ENCODE measurements at places on chromosomes 5 and 9. TPM values are rescaled to one million over a fixed set of nuclear protein-coding genes. Genes with fewer than 3 reads are reported as not detected.

MEF2C gene
- 6.3 TPM for total RNA-seq

C1QTNF2 gene
- not detected for total RNA-seq

PHYHD1 gene
- total RNA-seq: 28.8 TPM

GABRG2 gene
- total RNA-seq: not detected

CEL gene
- not detected for total RNA-seq

HMCN2 gene
- total RNA-seq: 1.9 TPM

CD14 gene
- total RNA-seq: 214 TPM

ANKRD34B gene
- total RNA-seq: not detected

DNA sequence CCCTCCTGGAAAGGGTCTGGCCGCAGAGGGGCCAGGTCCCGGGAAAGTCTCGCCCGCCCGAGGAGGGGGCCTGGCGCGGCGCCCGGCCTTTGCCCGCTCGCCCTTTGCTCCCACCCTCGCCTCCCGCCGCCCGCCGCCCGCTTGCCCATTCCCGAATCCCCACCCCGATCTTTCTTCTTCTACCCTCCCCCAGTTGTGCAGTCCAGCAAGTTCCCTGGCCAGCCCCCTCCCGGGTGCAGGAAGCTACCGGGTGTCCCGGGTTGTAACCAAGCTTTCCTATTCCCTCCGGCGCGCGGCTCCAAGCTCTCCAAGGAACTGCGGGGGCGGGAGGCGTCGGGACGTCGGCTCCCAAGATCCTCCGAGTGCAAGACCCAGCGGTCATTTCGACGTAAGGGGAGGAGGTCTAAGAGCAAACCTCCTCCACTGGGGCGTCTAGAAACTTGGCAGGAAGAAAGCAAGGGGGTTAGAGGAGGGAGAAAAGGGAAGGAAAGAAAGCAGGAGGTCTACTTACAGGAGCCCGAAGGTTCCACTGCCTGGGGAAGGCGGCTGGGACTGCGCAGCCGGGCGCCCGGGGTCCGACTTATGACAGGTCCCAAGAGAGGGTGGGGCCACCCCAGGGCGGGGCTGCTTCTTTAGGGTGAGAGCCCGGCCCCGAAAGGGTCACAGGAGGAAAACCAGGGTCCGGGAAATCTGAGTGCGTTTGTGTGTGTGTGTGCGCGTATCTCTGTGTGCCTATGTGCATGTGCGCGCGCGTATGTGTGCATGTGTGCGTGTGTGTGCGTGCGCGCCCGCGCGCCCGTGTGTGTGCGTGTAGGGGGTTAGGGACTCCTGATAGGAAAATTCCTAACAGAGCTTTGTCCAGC lies at the start of gene PTGR1:
TSS of gene PTGR1 (minus strand) at position 556 of the 863 bp plus-strand sequence. CDS start 2,225 bp downstream, outside the sequence.
- DNase-seq: peak; percentile 94

GRCh38 chr9:27496135-27496504 lies 28.0 kb upstream of the IFNK start:
- DNase-seq: no peak

- no peak for DNase-seq
Measured at GRCh38 chr9:28735738-28736342, 1162.6 kb upstream of the C9orf72 start.

- no peak for DNase-seq
Measured at GRCh38 chr5:108898707-108899106, 151.0 kb downstream of the FER start.

DNA sequence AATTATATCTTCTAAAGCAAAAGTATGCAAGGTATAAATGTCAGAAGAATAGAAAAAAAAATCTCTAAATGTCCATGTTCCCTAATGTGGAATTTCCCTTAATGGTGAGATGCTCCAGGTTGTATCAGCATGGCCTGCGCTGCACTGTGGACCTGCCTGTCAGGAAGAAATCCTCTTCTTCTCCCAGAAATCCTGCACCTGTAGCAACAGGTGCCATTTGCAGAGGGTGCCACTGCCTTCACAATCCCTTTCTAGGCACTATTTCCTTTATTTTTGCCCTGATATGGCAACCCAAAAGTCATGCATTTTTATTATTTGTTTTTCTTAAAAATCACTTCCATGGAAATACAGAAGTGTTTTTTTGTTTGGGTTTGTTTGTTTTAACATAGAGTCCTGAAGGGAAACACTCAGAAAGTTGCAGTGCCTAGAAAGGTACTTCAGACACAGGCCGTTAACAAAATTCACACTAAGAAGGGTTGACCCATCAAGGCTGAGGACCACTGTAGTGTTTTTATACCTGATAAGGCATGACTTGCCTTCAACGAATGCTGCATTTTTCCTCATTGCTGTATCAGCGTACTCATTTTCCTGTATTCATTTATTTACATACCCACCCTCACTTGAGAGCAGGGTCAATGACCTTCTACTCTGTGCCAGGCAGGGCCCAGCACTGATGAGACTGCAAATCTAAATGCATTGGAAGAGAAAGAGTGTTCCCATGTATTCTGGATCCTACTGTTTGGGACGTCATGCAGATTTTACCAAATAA lies 177.8 kb downstream of the SNX18 start:
- DNase-seq: no peak

DNA sequence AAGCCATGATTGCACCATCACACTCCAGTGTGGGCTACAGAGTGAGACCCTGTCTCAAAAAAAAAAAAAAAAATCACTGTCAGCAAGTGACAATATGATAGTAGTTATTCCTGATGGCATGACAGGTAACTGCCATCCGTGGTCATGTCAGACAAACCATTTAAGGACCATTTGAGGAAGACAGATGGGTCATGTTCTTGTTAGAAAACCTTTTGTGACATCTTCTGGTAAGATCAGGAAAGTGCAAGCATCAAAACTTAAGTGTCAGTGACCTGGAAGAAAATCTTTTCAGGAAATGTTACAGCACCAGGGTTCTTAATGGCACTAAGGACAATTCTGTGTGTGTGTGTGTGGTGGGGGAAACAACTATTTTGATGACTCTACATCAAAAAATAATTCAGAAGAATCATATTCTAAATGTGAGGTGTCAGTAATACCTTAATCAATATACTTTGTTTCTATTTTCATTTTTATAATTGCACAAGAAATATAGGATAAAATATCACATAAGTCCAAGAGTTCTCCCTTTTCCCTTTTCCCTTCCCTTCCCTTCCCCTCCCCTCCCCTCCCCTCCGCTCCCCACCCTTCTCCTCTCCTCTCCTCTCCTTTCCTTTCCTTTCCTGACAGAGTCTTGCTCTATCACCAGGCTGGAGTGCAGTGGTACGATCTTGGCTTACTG lies 17.8 kb downstream of the SLC38A9 start:
- no peak for DNase-seq

GRCh38 chr5:145574889-145575573 lies 260.1 kb downstream of the PRELID2 start:
- DNase-seq: no peak

GRCh38 chr9:126053913-126054312 lies 272.7 kb upstream of the MVB12B start:
- no peak for DNase-seq

DNA sequence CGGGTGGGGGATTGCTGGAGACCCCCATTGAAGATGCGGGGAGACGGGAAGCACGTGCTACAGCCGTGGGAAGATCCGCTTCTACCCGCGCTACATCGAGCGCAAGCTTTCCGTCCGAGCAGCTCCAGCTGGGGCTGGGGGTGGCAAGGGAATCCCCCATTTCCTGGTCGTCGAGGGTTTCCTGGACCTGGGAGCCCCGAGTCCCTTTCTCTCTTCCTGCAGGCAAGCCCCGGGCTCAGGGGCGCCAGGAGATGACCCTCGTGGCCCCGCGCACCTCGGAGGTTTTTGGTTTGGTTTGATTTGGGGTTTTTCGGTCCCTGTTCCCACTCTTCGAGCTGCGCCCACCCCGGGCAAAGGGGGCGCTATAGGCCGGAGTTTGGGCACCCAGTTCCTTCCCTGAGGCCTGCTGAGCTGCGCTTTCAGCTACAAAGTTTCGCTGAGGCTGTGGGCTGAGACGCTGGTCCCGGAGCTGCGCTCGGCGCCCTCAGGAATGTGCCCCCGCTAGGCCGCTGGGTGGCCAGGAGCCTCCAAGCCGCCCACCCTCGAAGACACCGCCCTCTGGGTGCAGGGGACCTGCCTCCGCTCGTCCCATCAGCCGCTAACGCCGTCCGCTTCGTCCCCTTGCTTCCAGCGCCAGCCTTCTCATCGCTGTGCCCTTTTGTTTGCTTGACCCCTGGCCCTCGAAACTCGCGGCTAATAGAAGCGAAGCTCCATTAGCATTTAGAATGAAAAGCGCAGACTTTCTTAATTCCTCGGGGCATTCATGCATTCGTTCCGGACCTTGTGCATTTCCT lies 2.9 kb downstream of the NR4A3 start:
- peak; percentile 61 for DNase-seq

DNA sequence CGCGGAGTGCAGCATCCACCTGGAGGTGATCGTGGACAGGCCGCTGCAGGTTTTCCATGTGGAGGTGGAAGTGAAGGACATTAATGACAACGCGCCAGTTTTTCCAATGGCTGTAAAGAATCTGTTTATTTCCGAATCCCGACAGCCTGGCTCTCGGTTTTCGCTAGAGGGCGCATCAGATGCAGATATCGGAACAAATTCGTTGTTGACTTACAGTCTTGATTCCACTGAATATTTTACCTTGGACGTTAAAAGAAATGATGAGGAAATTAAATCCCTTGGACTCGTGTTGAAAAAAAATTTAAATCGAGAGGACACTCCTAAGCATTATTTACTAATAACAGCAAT lies 611 bp downstream of the PCDHA3 start:
- DNase-seq: no peak

GRCh38 chr9:4686112-4686511 lies 6.7 kb downstream of the CDC37L1 start:
- no peak for DNase-seq

DNA sequence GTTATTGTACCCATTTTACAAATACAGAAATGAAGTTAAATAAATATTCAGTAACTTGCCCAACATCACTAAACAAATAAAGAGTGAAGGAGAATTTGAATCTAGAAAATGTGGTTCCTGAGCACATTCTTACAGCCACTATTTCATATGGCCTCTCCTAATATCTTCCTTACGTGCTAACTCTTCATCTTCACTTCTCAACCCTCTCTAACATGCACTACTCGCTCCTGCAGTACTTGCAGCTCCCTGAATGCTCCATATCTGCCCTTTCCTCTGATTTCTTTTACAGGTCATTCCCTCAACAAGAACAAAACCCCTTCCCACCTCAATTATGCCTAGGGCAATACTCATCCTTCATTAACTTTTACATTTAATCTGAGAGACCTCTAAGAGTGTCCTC lies 711.5 kb downstream of the CETN3 start:
- no peak for DNase-seq

- DNase-seq: no peak
Measured at GRCh38 chr9:26264709-26265601, 586.7 kb upstream of the TUSC1 start.

DNA sequence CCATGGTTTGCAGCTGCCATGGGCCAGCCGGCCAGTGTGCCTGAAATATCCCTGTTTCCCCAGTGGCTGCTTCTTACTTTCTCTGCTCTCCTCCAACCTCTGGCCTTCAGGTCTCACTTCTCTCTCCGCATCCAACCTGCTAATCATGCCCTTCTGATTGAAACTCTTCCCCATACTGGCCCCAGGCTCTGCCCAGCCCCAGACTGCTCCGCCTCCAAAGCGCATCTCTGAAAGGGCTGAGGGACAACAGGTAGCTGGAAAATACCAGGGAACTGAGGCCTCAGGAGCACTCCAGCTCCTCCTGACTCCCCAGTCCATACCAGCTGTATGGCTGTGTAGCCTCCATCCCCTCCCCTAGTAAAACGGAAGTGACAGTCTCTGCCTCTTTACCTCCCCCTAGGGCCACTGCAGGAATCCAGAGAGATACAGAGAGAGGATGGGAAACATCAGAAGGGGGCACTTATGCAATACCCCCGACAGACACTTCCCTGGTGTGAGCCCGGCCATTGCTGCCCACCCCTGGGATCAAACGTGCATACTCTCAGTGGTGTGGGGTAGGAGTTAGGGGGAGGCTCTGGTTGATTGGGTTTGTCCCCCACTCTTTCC lies 34.2 kb downstream of the PAX5 start:
- DNase-seq: no peak

DNA sequence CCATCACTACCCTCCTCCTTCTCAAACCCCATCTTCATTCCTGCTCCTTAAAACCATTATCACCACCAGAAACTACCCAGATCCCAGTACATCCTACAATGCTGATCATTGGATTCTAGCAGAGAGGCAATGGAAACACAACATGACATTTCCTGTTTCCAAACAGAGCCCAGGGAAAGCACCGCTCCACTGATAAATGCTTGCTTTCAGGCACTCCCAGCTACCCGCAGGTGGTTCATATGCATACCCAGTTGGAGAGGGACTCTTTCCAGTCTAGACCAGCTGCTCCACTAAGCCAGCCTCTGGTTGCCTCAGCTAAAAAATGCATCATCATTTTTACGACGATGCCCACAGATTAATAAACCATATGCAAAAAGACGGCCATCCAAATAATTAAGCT lies 39.2 kb upstream of the ACO1 start:
- no peak for DNase-seq

DNA sequence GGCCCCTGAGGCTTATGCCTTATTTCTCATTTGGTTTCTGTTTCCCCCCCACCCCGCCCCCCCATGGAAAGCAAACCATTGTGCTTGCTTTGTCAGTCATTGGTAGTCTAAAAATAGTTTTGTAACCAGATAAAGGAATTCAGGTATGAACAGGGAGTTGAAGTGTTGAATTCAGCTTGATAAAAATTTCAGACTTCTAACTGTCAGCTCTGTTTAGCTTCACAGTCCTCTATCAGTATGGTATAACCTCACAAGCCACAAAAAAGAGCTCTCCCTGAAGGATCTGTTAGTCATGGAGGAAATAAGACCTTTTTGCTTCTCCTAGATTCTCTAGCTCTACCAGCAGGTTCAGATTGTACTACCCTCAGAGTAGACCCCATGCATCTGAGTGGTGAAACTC lies 378.1 kb downstream of the TMEM38B start:
- DNase-seq: no peak

DNA sequence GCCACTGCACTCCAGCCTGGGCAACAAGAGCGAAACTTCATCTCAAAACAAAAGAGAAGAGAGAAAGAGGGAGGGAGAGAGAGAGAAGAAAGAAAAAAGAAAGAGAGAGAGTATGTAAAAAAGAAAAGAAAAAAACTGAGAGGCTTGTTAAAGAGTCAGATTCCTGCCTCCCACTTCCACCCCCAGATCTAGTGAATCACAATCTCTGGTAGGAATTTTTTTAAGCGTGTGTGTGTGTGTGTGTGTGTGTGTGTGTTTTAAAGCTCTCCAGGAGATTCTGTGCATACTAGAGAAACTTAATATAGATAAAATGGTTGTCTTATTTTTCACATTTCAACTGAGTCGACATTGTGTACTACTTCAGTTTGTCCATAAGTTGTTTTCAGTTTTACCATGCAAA lies 32.0 kb downstream of the SAR1B start:
- no peak for DNase-seq

All from right lobe of liver (tissue), 6 donors.